Peyer's patch (tissue), 4 donors: ENCODE measurements at places on chromosomes 12 and 14.

GRCh38 chr12:13937735-13938134 lies 43.7 kb downstream of the GRIN2B start:
- no peaks in the 10 kb centered on the region for H3K27me3 ChIP-seq
- no peaks in the 10 kb centered on the region for H3K36me3 ChIP-seq
- DNase-seq, result no peak
- H3K27ac ChIP-seq, result no peak overlapping the region
- no peak overlapping the region for H3K4me3 ChIP-seq

- no peak overlapping the region for H3K27ac ChIP-seq
- no peak for DNase-seq
- no peaks in the 10 kb centered on the region for H3K27me3 ChIP-seq
- H3K4me3 ChIP-seq, result no peak overlapping the region
- H3K36me3 ChIP-seq, result no peaks in the 10 kb centered on the region
Observed at GRCh38 chr12:24617471-24617870, 331.4 kb downstream of the BCAT1 start.

DNA sequence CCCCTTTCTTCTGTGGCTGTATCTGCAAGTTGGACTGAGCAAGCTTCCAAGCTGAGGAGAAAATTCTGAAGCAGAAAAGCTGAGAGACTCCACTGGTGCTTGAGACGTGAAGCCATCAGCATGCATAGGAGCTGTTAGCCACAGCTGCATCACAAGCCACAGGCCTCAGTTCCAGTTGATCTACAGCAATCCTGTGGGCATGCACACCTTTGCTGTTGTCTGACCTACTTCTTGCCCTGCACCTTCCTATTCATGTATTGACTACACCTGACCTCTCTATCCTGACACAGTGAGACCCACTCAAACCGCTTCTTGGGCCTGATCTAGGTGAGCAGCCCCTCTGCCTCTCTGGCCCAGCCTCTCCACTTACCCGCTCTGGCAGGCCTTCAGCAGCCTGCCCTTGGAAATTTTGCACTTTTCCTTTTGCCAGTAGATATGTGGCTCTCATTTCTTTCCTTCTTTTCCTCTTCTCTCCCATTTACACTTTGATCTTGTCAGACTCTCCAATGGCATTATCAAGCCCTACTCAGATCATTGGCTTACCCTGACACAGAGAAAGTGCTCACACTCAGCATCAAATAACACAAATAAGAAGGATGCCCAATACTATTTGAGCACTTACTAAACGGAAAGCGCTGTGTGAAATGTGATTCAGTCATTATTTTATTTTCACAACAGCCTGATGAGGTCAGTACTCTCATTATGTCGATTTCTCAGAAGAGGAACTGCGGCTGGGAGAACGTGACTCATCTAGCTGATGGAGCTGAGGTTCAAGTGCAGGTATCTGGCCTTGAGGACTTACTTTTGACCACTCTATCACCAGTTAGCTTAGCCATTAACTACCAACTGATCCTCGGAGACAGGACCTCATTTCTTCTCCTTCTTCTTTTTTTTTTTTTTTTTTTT lies 21.9 kb upstream of the PTGR2 start:
- no peak overlapping the region for H3K4me3 ChIP-seq
- H3K27ac ChIP-seq, result peak overlapping the region; percentile 14
- no peaks in the 10 kb centered on the region for H3K4me1 ChIP-seq
- H3K27me3 ChIP-seq, result no peaks in the 10 kb centered on the region
- DNase-seq, result peak; percentile 71

GRCh38 chr12:92871116-92871515 lies 58.0 kb downstream of the EEA1 start:
- no peaks in the 10 kb centered on the region for H3K4me1 ChIP-seq
- no peaks in the 10 kb centered on the region for H3K36me3 ChIP-seq
- H3K4me3 ChIP-seq, result no peak overlapping the region

DNA sequence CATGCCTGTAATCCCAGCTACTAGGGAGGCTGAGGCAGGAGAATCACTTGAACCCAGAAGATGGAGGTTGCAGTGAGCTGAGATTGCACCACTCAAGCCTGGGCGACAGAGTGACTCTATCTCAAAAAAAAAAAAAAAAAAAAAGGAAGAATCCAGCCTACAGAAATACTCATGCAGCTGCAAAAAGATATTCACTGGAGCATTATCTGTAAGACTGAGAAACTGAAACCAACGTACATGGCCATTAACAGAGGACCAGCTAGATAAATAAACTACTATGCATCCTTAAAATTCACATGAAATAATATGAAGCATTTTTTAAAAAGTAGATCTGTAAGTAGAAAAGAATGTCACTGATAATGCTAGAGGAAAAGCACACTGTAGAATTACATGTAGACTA lies 3.5 kb downstream of the SLC7A7 start:
- H3K27me3 ChIP-seq, result no peaks in the 10 kb centered on the region
- no peak for DNase-seq
- no peak overlapping the region for H3K27ac ChIP-seq
- peak overlapping the region; percentile 38 for H3K4me3 ChIP-seq
- H3K36me3 ChIP-seq, result no peaks in the 10 kb centered on the region

GRCh38 chr12:107558141-107558815 lies 127.3 kb upstream of the PWP1 start:
- no peaks in the 10 kb centered on the region for H3K36me3 ChIP-seq
- no peak for DNase-seq
- no peak overlapping the region for H3K27ac ChIP-seq
- no peak overlapping the region for H3K4me3 ChIP-seq

DNA sequence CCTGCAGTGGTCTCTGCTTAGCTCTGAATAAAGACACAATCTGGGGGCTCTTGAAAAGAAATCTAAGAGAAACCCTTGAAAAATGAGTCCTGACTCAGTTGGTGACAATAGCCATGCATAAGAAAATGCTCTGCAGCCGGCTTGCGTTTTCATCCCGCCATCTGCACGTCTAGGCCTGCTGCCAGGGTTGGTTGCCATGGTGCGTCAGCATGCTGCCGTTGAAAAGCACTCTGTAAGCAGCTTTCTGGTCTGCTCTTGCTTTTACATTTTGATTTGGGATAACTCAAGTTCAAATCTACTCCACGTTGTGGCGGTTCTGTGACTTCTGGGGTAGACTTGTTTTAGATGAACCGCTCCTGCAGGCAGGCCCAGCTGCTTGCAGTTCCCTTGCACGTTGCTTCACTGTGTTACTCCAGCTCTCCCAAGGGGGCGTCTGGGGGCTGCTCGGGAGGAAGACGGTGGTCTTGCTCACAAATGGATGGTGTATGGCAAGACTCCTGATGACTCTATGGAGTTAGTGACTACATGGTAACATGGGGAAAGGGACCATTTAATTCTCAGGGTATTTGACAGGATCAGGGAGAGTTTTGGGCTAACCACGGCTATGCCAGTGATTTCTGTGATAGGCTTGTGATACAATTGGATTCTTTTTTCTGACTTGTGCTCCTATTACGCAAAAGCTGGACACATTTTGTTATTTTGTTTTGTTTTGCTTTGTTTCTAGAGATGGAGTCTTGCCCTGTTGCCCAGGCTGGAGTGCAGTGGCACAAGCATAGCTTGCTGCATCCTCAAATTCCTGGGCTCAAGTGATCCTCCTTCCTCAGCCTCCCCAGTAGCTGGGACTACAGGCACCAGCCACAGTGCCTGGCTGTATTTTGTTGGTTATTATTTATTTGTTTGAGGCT lies 15.8 kb downstream of the WNT5B start:
- H3K4me1 ChIP-seq, result no peaks in the 10 kb centered on the region
- peak; percentile 71 for DNase-seq
- no peaks in the 10 kb centered on the region for H3K27me3 ChIP-seq
- peak overlapping the region; percentile 11 for H3K27ac ChIP-seq

- H3K27me3 ChIP-seq, result no peaks in the 10 kb centered on the region
- no peak for DNase-seq
- H3K4me3 ChIP-seq, result no peak overlapping the region
- H3K27ac ChIP-seq, result no peak overlapping the region
Observed at GRCh38 chr14:59215322-59215721, 26.9 kb downstream of the DAAM1 start.

DNA sequence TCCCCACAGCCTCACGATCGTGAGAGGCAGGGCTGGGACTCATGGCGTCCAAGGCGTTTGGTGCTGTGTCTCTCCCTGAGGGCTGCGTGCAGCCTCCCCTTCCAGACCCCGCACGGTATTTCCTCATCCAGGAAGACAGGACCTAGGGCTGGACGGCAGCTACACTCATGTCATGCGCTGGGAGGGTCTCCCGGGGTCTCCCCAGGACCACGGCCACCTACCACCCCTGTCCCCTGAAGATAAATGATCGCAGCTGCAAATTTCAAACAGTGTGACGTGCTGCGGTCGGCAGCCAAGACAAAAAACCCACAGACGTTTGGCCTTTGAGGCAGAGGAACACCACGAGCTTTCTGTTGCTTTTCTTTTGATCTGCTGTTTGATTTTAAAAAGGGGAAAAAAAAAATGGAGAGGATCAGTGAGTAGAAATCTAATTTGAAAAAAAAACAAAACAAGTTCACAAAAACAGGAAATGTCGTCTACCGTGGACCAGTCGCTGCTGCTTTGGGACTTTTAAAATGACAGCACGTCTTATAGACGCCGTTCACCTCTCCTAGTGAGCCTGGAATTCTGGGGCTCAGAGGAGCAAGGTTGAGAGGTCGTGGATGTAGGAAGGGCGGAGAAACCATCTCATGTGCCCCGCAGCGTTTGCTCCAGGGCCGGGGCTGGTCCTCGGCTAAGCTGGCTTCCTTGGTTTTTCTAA lies 237.6 kb downstream of the SLC41A2 start:
- H3K27ac ChIP-seq, result peak overlapping the region; percentile 77
- no peaks in the 10 kb centered on the region for H3K4me1 ChIP-seq
- H3K27me3 ChIP-seq, result no peaks in the 10 kb centered on the region
- peak overlapping the region; percentile 38 for H3K4me3 ChIP-seq
- no peaks in the 10 kb centered on the region for H3K36me3 ChIP-seq

GRCh38 chr12:88471331-88472045 lies 108.8 kb downstream of the KITLG start:
- no peaks in the 10 kb centered on the region for H3K4me1 ChIP-seq
- DNase-seq, result no peak
- H3K36me3 ChIP-seq, result no peaks in the 10 kb centered on the region
- no peak overlapping the region for H3K4me3 ChIP-seq
- no peaks in the 10 kb centered on the region for H3K27me3 ChIP-seq
- H3K27ac ChIP-seq, result no peak overlapping the region

DNA sequence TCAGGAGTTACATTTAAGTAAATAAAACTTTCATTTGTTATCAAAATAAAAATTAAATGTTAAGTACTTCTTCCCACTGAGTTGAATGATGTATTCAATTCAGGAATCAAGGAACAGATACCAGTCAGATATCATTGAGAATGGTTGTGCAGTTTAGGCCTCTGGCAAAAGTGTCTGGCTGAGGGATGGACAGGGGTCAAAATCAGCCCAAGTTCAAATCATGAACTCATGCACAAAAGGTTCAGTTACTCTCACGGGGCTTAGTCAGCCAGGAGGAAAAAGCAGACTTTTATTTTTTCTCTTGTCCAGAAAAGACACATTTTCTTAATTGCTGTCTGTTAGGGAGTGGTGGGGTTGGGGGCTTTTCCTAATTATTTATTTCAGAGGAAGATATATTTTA lies 166.3 kb downstream of the RASSF9 start:
- no peak for DNase-seq
- H3K4me1 ChIP-seq, result no peaks in the 10 kb centered on the region
- H3K27ac ChIP-seq, result no peak overlapping the region
- H3K4me3 ChIP-seq, result no peak overlapping the region
- H3K36me3 ChIP-seq, result no peaks in the 10 kb centered on the region

DNA sequence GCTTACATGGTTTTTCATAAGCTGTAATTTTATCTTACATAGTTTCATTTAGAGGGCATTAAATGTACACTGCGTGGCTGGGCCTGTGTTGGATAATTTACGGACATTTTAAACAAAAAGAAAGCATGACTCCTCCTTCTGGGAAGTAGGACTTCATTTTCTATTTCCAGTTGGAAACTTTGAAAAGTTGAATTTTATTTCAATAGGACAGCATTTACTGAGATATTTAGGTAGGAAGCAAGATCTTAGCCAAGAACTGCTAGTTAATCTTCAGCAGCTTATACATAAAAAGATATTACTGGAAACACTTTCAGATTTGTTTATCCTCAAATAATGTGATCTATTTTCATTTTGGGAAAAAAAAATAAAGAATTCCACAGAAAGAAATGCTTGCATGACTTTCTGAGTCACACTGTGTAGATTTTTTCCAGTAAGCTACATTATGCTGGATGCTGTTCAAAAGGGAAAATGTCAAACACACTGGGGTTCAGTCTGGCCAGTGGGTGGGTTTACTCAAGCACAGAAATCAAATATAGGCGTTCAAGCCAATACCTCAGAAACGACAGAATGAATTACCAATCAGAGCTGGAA lies 239.4 kb upstream of the KRR1 start:
- no peaks in the 10 kb centered on the region for H3K27me3 ChIP-seq
- no peaks in the 10 kb centered on the region for H3K36me3 ChIP-seq
- no peak overlapping the region for H3K4me3 ChIP-seq
- H3K4me1 ChIP-seq, result no peaks in the 10 kb centered on the region

- H3K27ac ChIP-seq, result peak overlapping the region; percentile 83
- no peak overlapping the region for H3K4me3 ChIP-seq
- H3K27me3 ChIP-seq, result no peaks in the 10 kb centered on the region
- H3K4me1 ChIP-seq, result no peaks in the 10 kb centered on the region
- no peaks in the 10 kb centered on the region for H3K36me3 ChIP-seq
- DNase-seq, result peak; percentile 80
Observed at GRCh38 chr12:44296624-44297197, 460.8 kb downstream of the TMEM117 start.

DNA sequence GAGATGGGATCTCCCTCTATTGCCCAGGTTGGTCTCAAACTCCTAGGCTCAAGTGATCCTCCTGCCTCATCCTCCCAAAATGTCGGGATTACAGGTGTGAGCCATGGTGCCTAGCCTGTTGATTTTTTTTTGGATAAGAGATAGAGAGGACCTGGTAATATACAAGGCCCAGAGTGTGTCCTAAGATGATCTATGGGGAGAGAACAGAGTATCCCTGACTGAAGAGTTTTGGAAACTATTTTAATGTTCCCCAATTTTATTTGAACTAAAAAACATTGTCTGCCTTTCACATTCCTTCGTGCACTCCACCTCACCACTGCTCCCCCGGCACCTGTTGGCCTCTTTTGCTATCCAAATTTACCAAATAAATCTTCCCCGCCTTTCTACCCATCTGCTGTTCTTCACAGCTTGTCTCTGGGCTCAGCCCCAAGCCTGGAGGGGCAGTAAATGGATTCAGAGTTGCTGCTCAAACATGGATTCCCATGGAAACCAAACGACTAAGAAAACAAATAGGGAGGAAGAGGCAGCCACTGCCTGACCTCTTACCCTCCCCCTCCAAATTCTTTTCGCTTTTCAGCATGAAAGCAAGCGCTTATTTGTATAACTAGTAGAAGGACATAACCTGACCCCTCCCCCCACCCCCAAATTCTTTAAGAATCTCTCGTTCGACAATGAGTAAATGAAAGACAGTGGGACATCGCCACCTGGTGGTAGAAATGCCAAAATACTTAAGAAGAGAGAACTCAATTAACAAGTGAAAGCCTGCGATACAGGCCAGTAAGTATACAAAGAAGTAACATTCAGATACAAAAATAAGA lies 22.6 kb downstream of the OR10G3 start:
- H3K36me3 ChIP-seq, result no peaks in the 10 kb centered on the region
- H3K27me3 ChIP-seq, result no peaks in the 10 kb centered on the region
- peak overlapping the region; percentile 34 for H3K4me3 ChIP-seq
- no peak overlapping the region for H3K27ac ChIP-seq
- no peaks in the 10 kb centered on the region for H3K4me1 ChIP-seq

- no peaks in the 10 kb centered on the region for H3K36me3 ChIP-seq
- peak overlapping the region; percentile 80 for H3K27ac ChIP-seq
- peak; percentile 58 for DNase-seq
- peaks cover 25% of the 10 kb centered on the region for H3K4me1 ChIP-seq
- H3K4me3 ChIP-seq, result peak overlapping the region; percentile 51
Observed at GRCh38 chr14:100067971-100068959, 3.0 kb downstream of the EVL start.
